ENCODE measurements at places on chromosomes 6 and 20. TPM values are rescaled to one million over a fixed set of nuclear protein-coding genes. Genes with fewer than 3 reads are reported as not detected.

SLPI gene
- total RNA-seq: 1,957 TPM

MEI4 gene
- not detected for total RNA-seq

TMEM244 gene
- not detected for total RNA-seq

HRH3 gene
- not detected for total RNA-seq

HLA-DPA1 gene
- 147 TPM for total RNA-seq

RUNX2 gene
- total RNA-seq: 8.4 TPM

HSPA1L gene
- total RNA-seq: 3.1 TPM

TIAM2 gene
- total RNA-seq: 14.8 TPM

DNAH8 gene
- total RNA-seq: 0.20 TPM

C6orf163 gene
- 1.6 TPM for total RNA-seq

RHAG gene
- total RNA-seq: not detected

TGM3 gene
- total RNA-seq: 1.0 TPM

HLA-DQB1 gene
- 9.2 TPM for total RNA-seq

ADGRG6 gene
- total RNA-seq: 44.1 TPM

HSD17B8 gene
- 28.3 TPM for total RNA-seq

PTPN1 gene
- 75.1 TPM for total RNA-seq

SASH1 gene
- 59.3 TPM for total RNA-seq

MOCS3 gene
- total RNA-seq: 4.4 TPM

UST gene
- 15.7 TPM for total RNA-seq

GHRH gene
- total RNA-seq: not detected

DEFB114 gene
- total RNA-seq: not detected

POU5F1 gene
- total RNA-seq: 5.3 TPM

CYP39A1 gene
- 5.3 TPM for total RNA-seq

OVOL2 gene
- 7.4 TPM for total RNA-seq

PTPRK gene
- 42.7 TPM for total RNA-seq

SMIM13 gene
- total RNA-seq: 1.0 TPM

HLA-DOB gene
- 5.2 TPM for total RNA-seq

TFAP2D gene
- not detected for total RNA-seq

NOTCH4 gene
- 36.3 TPM for total RNA-seq

CCN6 gene
- total RNA-seq: not detected

GSTA2 gene
- total RNA-seq: 0.40 TPM

ACSS1 gene
- 74.5 TPM for total RNA-seq

WFDC11 gene
- total RNA-seq: not detected

ADGRF4 gene
- total RNA-seq: 0.20 TPM

BCKDHB gene
- 14.6 TPM for total RNA-seq

PACRG gene
- 5.5 TPM for total RNA-seq

BPIFB1 gene
- 37.7 TPM for total RNA-seq

PLN gene
- 2.7 TPM for total RNA-seq

LAMA2 gene
- total RNA-seq: 67.4 TPM

DEF6 gene
- total RNA-seq: 39.8 TPM

TFAP2C gene
- 6.9 TPM for total RNA-seq

LTA gene
- total RNA-seq: 1.8 TPM

CD93 gene
- 79.5 TPM for total RNA-seq

ETV7 gene
- total RNA-seq: 2.0 TPM

PPP1R3G gene
- 0.44 TPM for total RNA-seq

SLC32A1 gene
- not detected for total RNA-seq

EFCAB8 gene
- total RNA-seq: 0.22 TPM

EMILIN3 gene
- not detected for total RNA-seq
